ENCODE measurements at places on chromosomes 7 and 10. TPM values are rescaled to one million over a fixed set of nuclear protein-coding genes. Genes with fewer than 3 reads are reported as not detected.

- DNase-seq = no peak
Measured at GRCh38 chr10:22649390-22649841, 65.0 kb downstream of the PIP4K2A start.

DNA sequence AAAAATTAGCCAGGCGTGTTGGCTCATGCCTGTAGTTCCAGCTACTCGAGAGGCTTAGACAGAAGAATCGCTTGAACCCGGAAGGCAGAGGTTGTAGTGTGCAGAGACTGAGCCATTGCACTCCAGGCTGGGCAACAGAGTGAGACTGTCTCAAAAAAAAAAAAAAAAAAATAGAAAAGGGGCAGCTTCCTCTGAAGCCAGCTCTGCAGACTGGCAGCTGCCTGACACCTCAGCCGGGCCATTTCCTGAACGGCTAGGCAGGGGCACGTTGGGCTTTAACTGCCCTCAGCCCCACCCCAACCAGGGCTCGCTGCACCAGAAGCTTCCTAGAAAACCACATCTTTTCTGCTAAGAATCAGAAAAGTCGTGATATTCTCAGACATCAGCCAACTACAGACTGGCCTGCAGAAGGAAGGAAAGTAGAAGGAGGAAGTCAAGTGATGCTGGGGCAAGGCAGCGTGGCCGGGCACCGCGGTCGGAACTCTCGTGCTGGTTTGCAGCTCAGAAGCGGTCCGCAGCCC lies 38.0 kb downstream of the PRKAG2 start:
- no peak for DNase-seq

DNA sequence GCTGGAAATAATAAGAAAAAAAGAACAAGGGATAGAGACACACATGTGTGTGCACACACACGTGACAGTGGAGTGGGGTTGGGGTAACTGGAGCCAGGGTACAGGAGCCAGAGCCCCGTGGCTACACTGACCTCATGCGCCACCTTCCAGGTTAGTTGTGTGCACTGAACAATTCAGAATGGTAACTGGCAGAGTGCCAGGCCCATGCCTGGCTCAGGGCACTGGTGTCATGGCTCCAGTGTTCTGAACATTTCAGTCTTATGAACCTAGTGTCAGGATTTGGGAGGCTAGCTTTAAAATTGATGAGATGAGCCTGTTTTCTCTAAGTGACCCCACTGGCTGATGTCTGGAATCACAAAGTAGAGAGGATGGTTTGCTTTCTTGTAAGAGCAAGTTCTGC lies 269.6 kb downstream of the SORCS3 start:
- no peak for DNase-seq

GRCh38 chr7:30740417-30741181 lies 11.3 kb upstream of the INMT start:
- DNase-seq = peak; percentile 50

DNA sequence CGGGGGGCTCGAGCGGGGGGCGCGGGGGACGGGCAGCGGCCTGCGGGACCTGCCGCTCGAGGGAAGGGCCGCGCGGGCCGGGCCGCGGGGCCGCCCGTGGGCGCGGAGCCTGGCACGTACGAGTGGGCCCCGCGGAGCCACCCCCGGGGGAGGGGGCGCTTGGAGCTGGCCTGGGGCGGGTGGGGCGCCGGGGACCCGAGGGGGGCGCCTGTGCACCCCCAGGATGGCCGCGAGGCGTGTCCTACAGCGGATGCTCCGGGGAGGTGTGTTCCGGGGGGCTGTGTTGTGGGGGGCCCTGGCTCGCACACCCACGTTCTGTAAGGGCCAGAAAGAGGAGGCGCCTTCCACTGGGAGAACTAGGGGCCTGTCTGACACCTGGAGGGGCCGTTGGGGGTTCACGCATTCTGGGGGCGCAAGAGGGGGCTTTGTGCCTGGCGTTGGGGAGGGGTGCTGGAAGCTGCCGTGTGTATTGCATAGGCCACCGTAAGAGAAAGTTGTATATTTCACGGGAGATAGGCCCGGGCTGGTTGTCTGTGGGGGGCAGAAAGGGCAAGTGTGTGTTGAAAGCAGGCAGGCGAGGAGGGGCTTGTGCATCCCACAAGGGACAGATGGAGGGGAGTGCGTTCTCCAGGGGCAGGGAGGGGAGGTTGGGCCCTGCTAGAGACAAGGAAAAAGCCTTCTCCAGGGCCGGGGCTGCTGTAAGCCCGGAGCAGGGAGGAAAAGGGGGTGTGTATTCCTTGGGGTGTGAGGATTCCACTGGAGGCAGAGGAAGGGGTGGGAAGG lies 663 bp downstream of the VPS37D start:
- no peak for DNase-seq

DNA sequence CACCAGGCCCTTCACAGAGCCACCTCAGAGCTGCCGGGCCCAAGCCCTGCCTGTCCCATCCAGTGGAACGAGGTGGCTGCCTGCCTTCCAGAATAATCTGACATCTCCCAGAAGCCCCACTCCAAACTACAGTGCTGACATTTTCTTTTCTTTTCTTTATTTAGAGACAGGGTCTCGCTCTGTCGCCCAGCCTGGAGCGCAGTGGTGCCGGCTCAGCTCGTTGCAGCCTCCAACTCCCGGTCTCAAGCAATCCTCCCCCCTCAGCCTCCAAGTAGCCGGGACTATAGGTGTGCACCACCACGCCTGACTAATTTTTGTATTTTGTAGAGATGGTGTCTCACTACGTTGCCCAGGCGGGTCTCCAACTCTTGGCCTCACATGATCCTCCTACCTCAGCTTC lies 346 bp downstream of the TMEM270 start:
- DNase-seq = no peak

- DNase-seq = no peak
Measured at GRCh38 chr7:55374213-55374612, 9.1 kb downstream of the LANCL2 start.

- DNase-seq = no peak
Measured at GRCh38 chr10:91865562-91866081, 43.7 kb downstream of the FGFBP3 start.

GRCh38 chr7:79531116-79531515 lies 77.6 kb upstream of the MAGI2 start:
- no peak for DNase-seq

- DNase-seq = peak; percentile 79
Measured at GRCh38 chr7:79137942-79138341, 315.5 kb downstream of the MAGI2 start.

DNA sequence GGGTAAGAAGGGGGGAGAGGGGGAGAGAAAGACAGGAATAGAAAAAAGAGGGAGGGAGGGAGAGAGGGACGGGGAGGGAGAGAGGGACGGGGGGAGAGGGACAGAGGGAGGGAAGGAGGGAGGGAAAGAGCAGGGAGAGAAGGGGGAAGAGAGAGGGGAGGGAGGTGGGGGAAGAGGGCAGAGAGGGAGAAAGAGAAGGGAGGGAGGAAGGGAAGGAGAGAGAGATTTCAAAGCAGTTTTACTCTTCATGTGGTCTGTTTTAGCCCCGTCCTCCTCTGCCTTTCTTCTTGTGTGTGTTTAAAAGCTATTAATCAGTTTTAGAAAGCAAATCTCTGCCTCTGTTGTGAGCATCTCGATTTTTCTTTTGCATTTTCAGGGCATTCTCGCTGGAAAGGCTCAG lies 237.0 kb downstream of the WDR37 start:
- no peak for DNase-seq

DNA sequence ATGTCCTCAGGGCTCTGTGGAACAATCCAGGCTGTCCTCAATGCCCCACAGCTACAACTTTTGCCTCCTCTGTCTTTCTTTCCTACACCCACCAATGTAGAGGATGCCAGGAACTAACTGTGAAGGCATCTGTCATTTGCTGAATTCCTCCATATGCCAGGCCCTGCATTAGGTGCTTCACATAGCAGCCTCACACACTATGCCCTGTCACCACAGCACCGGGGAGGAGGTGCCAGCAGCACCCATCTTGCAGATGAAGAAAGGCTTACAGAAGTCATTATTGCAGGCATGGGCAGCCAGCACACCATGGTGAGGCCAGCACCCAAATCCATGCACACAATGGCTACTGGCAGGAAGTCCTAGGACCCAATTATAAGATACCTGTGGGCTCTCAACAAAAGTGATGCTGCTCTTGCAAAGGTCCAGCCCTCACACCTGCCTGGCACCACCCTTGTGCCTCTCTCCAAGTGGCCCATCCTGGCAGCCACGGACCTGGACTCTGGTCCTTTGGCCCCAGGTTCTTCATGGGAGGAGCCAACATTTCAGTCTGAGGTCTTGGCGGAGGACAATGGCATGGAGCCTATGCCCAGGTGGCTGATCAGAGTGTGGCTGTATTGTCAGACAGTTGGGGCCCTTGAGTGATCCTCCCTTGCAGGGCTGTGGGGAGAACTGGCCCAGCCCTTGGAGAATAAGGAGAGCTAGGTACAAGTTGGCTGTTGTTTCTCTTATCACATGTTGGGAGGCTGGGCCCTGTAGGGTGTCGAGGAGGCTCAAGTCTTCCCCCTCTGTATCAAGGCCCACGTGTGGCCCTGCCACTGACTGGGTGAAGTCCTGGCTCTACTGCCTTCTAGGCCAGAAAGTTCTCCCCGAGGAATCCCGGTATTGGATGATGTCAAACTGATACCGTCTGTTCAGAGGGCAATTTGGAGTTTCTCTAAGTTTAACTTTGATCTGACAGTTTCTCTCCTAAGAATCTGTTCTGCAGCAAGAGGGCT lies 14.4 kb upstream of the MYL7 start:
- DNase-seq = no peak

- DNase-seq = no peak
Measured at GRCh38 chr7:33610918-33611317, 294.4 kb upstream of the BMPER start.

GRCh38 chr7:41134300-41135255 lies 568.3 kb downstream of the INHBA start:
- peak; percentile 54 for DNase-seq

Gene AP5Z1
- total RNA-seq = 48.3 TPM

Gene MUC3A
- not detected for total RNA-seq
